ENCODE measurements at places on chromosomes 2 and 18.

- no peak for DNase-seq
Measured at GRCh38 chr2:54573537-54573919, 117.4 kb downstream of the SPTBN1 start.

- DNase-seq: no peak
Measured at GRCh38 chr2:215397632-215398341, 38.1 kb downstream of the FN1 start.

- DNase-seq: no peak
Measured at GRCh38 chr2:237682856-237683670, 55.7 kb downstream of the LRRFIP1 start.

- DNase-seq: no peak
Measured at GRCh38 chr18:48589797-48590519, 51.1 kb downstream of the CTIF start.

DNA sequence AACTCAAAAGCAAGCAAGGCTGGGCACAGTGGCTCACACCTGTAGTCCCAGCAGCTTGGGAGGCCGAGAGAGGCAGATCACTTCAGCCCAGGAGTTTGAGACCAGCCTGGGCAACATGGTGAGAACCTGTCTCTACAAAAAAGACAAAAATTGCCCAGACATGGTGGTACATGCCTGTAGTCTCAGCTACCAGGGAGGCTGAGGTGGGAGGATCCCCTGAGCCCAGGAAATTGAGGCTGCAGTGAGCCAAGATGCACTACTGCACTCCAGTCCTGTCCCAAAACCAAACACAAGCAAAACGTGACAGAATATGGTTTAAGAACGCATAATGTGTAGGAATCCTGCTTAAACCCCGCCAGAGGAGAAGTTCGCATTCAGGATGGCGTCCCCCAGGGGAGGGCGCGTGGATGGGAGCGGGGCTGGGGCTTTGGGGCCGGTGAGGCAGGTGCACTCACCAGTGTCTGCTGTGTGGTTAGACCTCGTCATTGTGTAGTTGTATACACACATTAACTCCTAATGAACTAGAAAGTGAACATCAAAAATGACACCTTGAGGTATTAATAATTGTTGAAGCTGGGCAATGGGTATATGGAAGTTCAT, 5.4 kb downstream of the COLEC11 start:
- no peak for DNase-seq

All from CD4-positive, alpha-beta T cell treated with Interleukin-1 beta for 1 hour (primary cell).